ENCODE measurements at places on chromosomes 2 and 18. TPM values are rescaled to one million over a fixed set of nuclear protein-coding genes. Genes with fewer than 3 reads are reported as not detected.

The COL3A1 gene
- polyA plus RNA-seq = 13,401 TPM

The RAB10 gene
- polyA plus RNA-seq = 120 TPM

The TUBB8B gene
- polyA plus RNA-seq = not detected

The C18orf63 gene
- polyA plus RNA-seq = not detected

The CNTNAP5 gene
- not detected for polyA plus RNA-seq

The NXPH2 gene
- polyA plus RNA-seq = not detected

The SNTG2 gene
- 0.15 TPM for polyA plus RNA-seq

The CYTIP gene
- polyA plus RNA-seq = 0.50 TPM

The CHRND gene
- polyA plus RNA-seq = 182 TPM

The HNMT gene
- 23.4 TPM for polyA plus RNA-seq

The GPR55 gene
- not detected for polyA plus RNA-seq

The DNAH7 gene
- 0.12 TPM for polyA plus RNA-seq

The LRATD1 gene
- 16.5 TPM for polyA plus RNA-seq

GRCh38 chr18:67081482-67082211, 434.9 kb downstream of the DSEL start:
- no peak for DNase-seq

DNA sequence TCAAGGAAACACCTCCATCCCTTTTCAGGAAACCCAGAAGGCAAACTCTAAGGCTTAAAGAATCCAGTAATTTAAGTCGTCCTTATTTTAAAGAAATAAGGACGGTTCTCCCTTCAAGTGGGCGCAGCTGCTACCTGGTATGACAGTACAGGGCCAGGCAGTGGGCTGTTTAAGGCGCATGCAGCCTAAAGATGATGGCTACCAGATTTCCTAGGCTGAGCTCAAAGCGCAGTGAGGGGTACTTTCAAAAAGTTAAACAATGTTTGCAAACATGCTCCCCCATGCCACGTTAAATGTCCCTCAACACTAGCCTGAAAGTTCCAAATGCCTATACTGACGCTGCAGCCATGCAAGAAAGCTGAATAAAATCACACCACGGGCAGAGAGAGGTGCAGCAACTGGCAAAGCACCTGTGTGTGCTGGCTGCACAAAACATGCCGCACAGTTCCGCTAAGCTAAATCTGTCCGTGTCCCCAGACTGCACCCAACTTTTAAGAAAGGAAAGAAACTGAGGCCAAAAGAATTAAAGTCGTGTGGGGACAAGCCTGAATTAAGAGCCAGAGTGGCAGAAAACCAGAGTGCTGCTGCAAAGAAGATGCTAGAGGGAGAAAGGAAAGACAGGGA, 583 bp downstream of the HIBCH start:
- no peak for DNase-seq

- DNase-seq = no peak
Measured at GRCh38 chr2:99698896-99699295, 209.1 kb upstream of the REV1 start.

DNA sequence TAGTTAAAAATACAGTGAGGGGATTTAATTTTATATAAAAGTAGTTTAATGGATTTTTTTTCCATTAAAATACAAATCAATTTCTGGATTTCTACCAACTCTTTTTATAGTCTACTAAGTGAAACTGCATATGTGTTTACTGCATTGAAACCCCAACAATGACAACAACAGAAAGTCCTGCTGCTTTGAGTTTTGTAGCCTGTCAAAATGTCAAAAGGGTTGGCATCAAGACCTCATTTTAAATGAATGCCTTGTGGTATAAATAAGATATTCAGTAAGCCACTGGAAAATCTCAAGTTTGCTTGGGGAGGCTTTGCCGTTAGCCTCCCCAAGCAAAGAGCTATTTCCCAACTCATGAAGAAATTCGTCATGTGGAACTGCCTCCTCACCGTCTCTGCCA, 440.3 kb upstream of the HNMT start:
- DNase-seq = no peak

GRCh38 chr2:133667085-133667484, 98.8 kb upstream of the NCKAP5 start:
- DNase-seq = no peak

- DNase-seq = no peak
Measured at GRCh38 chr2:156474401-156474800, 38.2 kb downstream of the GPD2 start.

DNA sequence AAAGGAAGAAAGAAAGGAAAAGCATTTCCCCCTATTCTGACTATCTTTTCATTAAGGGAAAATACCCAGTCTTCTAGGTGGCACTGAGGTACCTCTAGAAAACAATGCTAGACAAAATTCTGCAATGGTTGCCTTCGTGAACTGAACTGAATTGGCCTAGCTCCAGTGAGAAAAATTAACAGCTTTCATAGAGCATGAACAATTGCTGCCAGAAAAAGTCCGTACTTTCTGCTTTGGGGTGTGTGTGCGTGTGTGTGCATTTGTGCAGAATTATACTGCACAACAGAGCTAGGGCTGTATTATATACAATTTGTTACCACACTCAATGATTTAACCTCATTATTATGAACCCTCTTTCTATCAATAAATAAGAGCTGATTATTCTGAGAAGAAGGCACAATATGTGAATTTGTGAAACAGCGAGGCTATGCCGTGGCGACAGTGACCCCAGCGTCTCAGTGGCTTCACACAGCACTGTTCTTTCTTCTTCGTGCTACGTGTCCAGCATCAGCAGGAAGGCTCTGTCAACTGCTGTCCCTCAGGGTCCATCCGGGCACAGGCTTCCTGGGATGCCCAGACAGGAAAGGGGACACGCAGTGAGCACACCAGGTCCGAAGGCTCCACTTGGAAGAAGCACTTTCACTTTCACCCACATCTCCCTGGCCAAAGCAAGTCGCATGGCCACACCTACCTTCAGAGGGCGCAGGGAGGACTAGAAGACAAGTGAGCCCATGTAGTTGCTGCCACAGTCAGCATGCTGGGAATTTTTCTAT, 47.5 kb downstream of the PTGR3 start:
- DNase-seq = no peak

DNA sequence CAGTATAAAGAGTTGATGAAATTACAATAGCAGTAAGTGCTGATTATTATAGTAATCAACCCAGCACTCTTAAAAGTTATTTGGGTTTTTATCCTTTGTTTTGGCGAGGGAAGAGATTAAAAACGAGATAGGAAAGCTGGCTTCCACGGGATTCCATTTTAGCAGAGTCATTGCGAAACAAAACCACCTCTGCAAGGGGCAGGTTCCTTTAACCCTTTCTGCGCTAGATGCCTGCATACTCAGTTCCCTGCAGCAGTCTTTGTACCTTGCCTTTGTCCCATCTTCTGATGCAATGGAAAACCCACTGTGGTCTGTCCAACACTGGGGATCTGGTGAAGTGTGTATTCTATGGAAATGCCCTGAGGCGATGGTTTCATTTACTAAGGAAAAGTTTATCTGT, 2.7 kb downstream of the YPEL5 start:
- DNase-seq = no peak

- DNase-seq = no peak
Measured at GRCh38 chr18:70663141-70663540, 374.3 kb downstream of the SOCS6 start.

DNA sequence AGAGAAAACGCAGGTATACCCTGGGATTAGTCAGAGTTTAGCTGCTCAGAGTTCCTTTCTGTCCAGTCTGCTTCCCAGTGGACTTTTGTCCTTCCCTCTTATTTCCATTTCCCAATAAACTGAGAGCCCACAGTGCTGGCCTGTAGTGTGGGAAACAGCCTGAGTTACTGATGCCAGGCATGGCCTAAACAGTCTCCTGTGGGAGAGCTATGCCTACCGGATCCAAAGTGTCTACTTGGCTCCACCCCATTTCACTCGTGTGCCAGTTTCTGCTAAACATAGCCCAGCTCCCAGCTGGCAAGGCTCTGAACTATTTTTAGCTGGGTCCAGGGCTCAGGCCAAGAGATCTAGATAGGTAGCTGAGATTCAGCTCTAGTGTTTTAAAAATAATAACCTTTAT, 15.6 kb upstream of the PPP1CB start:
- peak; percentile 55 for DNase-seq

DNA sequence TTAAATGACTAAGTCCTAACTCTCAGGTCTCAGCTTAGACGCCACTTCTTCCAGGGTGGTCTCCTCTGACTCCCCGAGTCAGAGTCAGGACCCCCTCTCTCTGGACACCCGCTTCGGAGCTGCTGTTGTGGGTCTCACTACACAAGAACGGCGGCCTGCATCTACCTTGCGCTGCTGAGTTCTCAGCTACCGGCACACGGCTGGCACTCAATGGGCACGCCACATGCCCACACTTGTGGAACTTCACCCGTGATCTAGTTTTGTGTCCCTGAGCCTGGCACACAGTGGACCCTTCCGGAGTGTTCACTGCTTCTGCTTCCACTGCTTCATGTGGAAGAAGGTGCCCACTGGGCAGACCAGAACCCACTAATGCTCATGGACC, 58.3 kb upstream of the ID2 start:
- DNase-seq = no peak

DNA sequence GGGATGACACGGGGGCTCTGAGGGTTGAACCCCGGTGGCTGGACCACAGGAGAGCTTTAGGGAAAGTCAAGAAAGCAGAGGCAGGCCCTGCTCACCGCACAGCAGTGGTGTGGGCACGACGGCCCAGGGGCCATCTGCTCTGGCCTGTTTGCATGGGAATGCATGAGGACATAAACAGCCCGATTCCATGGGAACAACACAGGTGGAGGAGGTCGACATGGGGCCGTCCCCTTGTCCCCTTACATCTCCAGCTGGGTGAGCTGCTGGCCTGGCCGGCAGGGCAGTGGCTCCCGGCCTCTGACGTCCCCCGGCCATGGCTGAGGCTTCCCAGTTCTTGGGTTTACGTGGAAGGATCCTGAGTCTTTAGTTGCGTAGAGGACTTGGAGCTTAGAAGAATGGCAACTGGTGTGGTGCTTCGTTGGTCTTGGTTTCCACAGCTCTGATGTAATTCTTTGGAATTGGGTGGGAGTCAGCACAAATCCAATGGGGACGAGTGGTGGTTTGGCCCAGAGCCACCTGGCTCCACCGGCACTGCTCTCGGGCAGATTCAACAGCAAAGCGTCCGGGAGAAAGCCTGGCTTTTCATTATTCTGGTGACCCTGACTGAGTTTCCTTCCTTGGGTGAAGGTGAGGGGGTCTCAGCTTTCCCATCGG, 98.3 kb upstream of the HDAC4 start:
- peak; percentile 28 for DNase-seq

- peak; percentile 79 for DNase-seq
Measured at GRCh38 chr2:200863782-200864175, 679 bp downstream of the CLK1 start.

GRCh38 chr2:162197069-162197825, 45.2 kb upstream of the GCG start:
- DNase-seq = no peak

DNA sequence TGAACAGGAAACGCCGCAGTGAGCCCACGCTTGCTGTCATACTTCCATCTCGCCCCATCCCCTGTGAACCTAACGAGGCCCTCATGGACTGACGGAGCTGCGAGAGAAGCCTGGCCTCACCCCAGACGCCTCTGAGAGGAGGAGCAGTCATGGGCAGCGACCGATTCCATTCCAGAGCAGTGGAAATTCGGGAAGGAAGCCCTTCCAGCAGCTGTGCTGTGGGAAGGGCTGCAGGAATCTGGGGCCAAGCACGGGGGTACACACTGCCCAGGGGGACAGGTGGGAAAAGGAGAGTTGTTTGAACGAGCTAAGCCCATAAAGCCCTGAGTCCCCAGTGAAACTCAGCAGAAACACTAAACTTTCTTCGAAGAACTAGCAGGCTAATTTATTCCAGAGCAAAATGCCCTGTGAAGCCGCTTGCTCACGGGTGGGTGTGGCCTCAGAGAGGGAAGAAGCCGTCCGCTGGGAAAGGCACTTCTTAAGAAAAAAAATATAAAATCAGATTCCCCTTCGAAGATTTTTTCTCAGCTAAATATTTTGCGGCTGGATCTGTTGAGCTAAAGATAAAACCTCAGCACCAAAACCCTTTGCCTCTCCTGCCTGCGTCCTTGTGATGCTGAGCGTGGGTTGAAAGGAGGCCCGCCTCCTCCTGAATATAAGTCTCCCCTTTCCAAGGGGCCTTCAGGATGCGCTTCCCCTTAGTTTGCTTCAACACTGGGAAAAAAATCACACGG, 38.2 kb downstream of the ANKMY1 start:
- DNase-seq = peak; percentile 7

DNA sequence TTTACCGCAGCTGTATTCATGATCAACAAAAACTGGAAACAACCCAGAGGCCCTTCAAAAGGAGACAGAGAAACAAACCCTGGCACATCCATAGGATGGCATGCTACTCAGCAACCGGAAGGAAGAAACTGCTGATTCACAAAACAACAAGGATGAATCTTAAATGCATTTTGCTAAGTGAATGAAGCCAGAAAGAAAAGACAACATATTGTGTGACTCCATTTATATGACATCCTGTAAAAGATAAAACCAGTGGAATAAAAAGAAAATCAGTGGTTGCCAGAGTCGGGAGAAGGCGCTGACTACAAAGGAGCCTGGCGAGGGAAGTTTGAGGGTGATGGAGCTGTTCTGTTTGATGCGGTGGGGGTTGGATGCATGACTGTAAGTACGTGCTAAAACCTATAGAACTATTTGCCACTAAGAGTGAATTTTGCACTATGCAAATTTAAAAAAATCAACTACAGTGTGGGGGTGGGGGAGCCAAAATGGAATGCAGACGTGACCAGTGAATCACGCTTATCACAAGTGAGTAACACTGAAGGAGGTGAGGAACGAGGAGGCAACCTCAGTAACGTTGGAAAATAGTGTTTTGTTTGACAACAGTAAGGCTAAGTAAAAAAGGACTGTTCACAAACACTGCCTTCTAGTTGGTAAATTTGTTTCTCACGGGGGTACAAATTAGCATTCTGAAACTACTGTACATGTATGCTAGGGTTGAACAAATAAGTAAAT, 108.9 kb downstream of the INHBB start:
- DNase-seq = no peak

DNA sequence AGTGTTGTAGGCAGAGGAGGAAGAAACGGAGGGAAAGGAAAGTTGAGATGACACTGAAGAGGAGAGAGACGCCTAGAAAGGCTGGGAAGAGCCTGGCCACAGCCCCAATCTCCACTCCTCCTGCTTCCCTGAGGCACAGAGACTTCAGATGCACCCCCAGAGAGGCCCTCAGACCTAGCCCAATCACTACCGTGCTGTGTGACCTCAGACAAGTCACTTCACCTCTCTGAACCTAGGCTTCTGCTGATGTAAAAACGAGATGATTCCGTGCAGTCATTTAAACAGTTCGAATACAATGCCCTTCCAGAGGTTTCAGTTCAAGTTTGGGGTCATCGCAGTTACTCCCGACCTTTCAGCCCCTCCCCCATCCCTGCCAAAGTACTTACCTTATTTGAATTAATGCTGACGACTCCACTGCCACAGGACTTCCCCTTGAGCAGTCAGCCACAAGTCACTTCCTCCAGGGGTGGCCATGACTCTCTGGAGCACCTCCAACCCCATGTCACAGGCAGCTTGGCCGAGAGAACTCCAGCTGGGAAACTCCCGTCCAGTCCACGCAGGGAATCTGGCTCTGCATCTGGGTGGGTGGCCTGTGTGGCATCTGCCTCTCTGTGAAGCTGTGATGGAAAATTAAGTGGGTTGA, 105.2 kb upstream of the ID2 start:
- no peak for DNase-seq

DNA sequence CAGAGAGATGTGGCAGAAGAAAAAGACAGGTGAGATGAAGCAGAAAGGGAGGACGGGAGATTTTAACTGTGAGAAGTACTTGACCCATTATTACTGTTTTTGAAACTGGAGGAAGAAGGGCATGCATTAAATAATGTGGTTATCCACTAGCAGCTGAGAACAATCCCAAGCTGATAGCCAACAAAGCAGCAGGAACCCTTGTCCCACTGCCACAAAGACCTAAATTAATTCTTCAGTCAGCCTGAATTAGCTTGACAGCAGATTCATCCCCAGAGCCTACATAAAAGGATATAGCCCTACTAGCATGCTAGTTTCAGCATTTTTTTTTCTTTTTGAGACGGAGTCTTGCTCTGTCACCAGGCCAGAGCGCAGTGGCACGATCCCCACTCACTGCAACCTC, 19.5 kb upstream of the REG3A start:
- no peak for DNase-seq

Measured in muscle of arm (tissue), 14 donors.